ENCODE measurements at places on chromosomes 4 and X.

DNA sequence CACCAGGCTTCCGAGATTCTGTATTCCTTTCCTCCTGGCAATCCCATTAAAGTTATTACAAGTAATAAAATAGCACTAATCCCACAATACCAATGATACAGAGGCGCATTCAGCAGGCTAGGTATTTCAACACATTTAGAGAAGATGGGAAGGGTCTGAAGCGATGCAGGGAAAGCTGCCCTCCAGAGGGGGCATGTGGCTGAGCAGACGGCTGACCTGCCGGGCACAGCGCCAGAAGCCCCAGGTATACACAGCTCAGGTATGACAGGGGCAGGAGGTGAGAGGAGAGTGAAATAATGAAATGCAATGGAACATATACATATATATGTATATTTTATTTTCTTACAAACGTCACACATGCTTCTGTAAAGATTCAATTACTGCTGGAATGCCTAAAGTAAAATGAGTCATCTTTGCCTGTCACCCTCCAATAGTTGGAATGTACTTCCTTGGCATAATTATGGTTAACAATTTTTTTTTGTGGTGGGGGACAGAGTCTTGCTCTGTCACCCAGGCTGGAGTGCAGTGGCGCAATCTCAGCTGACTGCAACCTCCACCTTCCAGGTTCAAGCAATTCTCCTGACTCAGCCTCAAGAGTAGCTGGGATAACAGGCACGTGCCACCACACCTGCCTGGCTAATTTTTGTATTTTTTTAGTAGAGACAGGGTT lies 21.3 kb upstream of the CDKN2AIP start:
- no peak overlapping the region for H3K4me3 ChIP-seq
- H3K4me1 ChIP-seq: peaks cover 5% of the 10 kb centered on the region
- no peak for DNase-seq
- no peaks in the 10 kb centered on the region for H3K36me3 ChIP-seq

DNA sequence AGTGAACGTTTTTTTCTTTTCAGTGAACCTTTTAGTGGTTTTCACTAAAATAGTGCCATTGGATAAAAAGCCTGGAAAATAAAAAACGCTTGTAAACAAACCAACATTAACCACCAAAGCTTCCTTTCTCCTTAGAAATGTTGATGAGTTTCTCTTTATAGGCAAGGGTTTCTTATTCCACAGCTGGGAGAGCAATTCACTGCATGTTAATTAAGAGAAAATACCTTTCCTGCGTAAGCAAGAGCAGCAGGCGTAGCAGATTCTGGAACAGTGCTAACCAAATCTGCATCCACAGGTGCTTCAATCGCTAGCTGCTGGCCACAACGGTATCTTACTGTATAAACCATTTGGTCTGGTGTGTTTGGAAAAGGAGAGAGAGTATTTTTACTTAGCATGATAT lies 13.3 kb upstream of the AASDH start:
- H3K4me3 ChIP-seq: no peak overlapping the region
- no peak for DNase-seq
- H3K36me3 ChIP-seq: peaks cover 13% of the 10 kb centered on the region
- H3K27ac ChIP-seq: no peak overlapping the region

GRCh38 chr4:169922632-169923276 lies 103.4 kb downstream of the MFAP3L start:
- no peaks in the 10 kb centered on the region for H3K4me1 ChIP-seq
- H3K36me3 ChIP-seq: no peaks in the 10 kb centered on the region
- DNase-seq: no peak
- no peaks in the 10 kb centered on the region for H3K27me3 ChIP-seq

GRCh38 chr4:41976775-41977516 lies 4.6 kb upstream of the DCAF4L1 start:
- H3K27ac ChIP-seq: no peak overlapping the region
- no peak overlapping the region for H3K4me3 ChIP-seq
- H3K4me1 ChIP-seq: no peaks in the 10 kb centered on the region
- H3K36me3 ChIP-seq: no peaks in the 10 kb centered on the region
- no peaks in the 10 kb centered on the region for H3K27me3 ChIP-seq

GRCh38 chr4:126361287-126361686 lies 1046.5 kb downstream of the FAT4 start:
- no peak overlapping the region for H3K27ac ChIP-seq
- H3K4me3 ChIP-seq: no peak overlapping the region
- no peak for DNase-seq
- H3K27me3 ChIP-seq: no peaks in the 10 kb centered on the region
- H3K36me3 ChIP-seq: no peaks in the 10 kb centered on the region
- no peaks in the 10 kb centered on the region for H3K4me1 ChIP-seq

- no peak overlapping the region for H3K27ac ChIP-seq
- peaks cover 25% of the 10 kb centered on the region for H3K36me3 ChIP-seq
- H3K4me1 ChIP-seq: no peaks in the 10 kb centered on the region
- H3K27me3 ChIP-seq: no peaks in the 10 kb centered on the region
- DNase-seq: no peak
Measured at GRCh38 chr4:2662598-2662997, 93.5 kb downstream of the TNIP2 start.

DNA sequence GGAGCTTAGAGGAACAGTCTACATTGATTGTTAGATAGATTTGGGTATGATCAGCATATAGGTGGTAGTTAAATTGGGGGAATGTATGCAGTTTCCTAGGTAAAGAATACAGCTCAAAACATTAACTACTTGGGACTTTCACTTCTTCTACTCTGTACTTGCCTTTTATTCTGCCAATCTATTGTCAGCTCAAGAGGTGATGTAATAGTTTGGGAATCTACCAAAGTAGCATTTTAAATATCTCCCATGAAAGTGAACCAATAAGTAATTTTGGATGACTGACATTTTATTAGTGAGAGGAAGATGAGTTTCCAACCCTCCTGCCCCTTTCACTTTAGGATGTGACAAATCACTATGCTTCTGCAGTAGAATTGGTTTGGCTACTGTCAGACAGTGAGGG lies 43.4 kb downstream of the NUDT6 start:
- H3K4me3 ChIP-seq: no peak overlapping the region
- no peaks in the 10 kb centered on the region for H3K4me1 ChIP-seq
- no peak overlapping the region for H3K27ac ChIP-seq

GRCh38 chrX:31266203-31267076 lies 194.6 kb upstream of the FTHL17 start:
- no peaks in the 10 kb centered on the region for H3K4me1 ChIP-seq
- no peak overlapping the region for H3K27ac ChIP-seq
- DNase-seq: no peak
- H3K27me3 ChIP-seq: no peaks in the 10 kb centered on the region
- H3K36me3 ChIP-seq: no peaks in the 10 kb centered on the region
- no peak overlapping the region for H3K4me3 ChIP-seq

DNA sequence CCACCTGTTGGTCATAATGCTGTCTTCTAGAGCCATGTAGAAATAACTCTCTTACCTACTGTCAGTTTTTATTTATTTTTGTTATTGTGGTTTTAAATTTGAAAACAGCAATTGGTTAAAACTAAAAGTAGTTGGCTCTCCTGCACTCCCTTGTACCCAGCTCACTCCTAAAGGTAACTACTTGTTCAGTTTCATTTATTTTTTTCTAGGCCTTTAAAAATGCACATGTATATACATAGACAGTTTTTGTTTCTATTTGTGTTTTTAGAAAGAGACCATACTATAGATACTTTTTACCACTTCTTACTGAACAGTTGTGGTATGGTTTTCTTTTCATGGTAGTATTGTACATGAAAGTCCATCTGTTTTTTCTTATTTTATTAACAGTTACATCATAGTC lies 16.8 kb downstream of the SMAD1 start:
- H3K27me3 ChIP-seq: no peaks in the 10 kb centered on the region
- no peak overlapping the region for H3K4me3 ChIP-seq
- H3K27ac ChIP-seq: no peak overlapping the region
- no peak for DNase-seq
- no peaks in the 10 kb centered on the region for H3K4me1 ChIP-seq

GRCh38 chr4:116531870-116532269 lies 553.5 kb downstream of the TRAM1L1 start:
- H3K36me3 ChIP-seq: no peaks in the 10 kb centered on the region
- H3K27me3 ChIP-seq: no peaks in the 10 kb centered on the region
- H3K4me1 ChIP-seq: no peaks in the 10 kb centered on the region
- no peak overlapping the region for H3K27ac ChIP-seq
- H3K4me3 ChIP-seq: no peak overlapping the region

GRCh38 chrX:37641859-37642258 lies 43.7 kb upstream of the XK start:
- H3K4me1 ChIP-seq: no peaks in the 10 kb centered on the region
- DNase-seq: no peak
- H3K4me3 ChIP-seq: no peak overlapping the region

DNA sequence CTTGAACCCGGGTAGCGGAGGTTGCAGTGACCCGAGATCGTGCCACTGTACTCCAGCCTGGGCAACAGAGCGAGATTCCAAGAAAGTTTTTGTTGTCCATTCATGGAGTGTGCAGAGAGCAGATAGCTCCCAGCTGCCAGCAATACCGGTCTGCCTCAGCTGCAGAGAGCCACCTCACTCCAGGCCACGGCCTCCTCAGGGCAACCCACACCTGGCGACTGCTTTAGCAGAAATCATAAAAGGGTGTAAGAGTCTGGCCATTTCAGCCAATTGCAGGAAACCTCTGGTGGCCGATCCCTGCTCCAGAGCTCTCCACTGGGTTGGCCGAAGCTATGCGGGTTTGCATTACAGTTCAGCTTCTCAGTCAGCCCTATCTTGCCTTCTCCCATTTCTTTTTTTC lies 227.4 kb upstream of the BCOR start:
- no peak overlapping the region for H3K27ac ChIP-seq
- no peaks in the 10 kb centered on the region for H3K27me3 ChIP-seq
- H3K36me3 ChIP-seq: no peaks in the 10 kb centered on the region
- no peak for DNase-seq
- no peaks in the 10 kb centered on the region for H3K4me1 ChIP-seq

GRCh38 chr4:24914460-24914859 lies 1.6 kb upstream of the CCDC149 start:
- H3K36me3 ChIP-seq: no peaks in the 10 kb centered on the region
- H3K27ac ChIP-seq: no peak overlapping the region
- peaks cover 5% of the 10 kb centered on the region for H3K27me3 ChIP-seq
- H3K4me3 ChIP-seq: no peak overlapping the region

GRCh38 chrX:40573763-40574162 lies 7.0 kb upstream of the ATP6AP2 start:
- H3K27me3 ChIP-seq: no peaks in the 10 kb centered on the region
- H3K4me3 ChIP-seq: no peak overlapping the region
- no peak overlapping the region for H3K27ac ChIP-seq
- no peaks in the 10 kb centered on the region for H3K36me3 ChIP-seq

GRCh38 chr4:188955066-188955465 lies 815.8 kb downstream of the TRIML1 start:
- DNase-seq: no peak
- H3K4me1 ChIP-seq: no peaks in the 10 kb centered on the region
- no peaks in the 10 kb centered on the region for H3K27me3 ChIP-seq
- H3K36me3 ChIP-seq: no peaks in the 10 kb centered on the region
- H3K27ac ChIP-seq: no peak overlapping the region

- peaks cover 4% of the 10 kb centered on the region for H3K27me3 ChIP-seq
- H3K4me3 ChIP-seq: no peak overlapping the region
- H3K36me3 ChIP-seq: no peaks in the 10 kb centered on the region
- DNase-seq: no peak
Measured at GRCh38 chr4:156976147-156976546, 4.5 kb upstream of the PDGFC start.

- DNase-seq: no peak
- H3K4me3 ChIP-seq: no peak overlapping the region
- H3K36me3 ChIP-seq: no peaks in the 10 kb centered on the region
- no peak overlapping the region for H3K27ac ChIP-seq
- no peaks in the 10 kb centered on the region for H3K27me3 ChIP-seq
Measured at GRCh38 chr4:189202869-189203271, 737.8 kb upstream of the FRG1 start.

All from CD8-positive, alpha-beta memory T cell (primary cell).